NB4 (cell line): ENCODE measurements at places on chromosomes 2 and 18.

DNA sequence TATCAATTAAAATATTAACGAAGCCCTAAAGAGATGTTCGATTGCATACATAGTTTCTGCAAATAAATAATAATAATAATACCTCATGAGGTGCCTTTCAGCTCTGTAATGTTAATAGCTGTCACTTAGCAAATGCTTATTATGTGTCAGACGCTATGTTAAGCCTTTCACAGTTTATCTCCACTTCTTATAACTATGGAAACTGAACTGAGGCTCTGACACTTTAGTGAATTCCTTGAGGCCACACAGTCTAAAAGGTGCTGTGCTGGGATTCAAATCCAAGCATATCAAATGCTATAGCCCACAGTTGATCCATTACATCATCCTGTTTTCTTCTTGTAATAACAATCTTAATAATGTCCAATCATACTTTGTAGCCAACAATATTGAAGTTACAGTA, 1571.5 kb upstream of the NXPH2 start:
- DNase-seq: no peak

- no peak for DNase-seq
Observed at GRCh38 chr2:175737722-175738361, 264.2 kb downstream of the LNPK start.

DNA sequence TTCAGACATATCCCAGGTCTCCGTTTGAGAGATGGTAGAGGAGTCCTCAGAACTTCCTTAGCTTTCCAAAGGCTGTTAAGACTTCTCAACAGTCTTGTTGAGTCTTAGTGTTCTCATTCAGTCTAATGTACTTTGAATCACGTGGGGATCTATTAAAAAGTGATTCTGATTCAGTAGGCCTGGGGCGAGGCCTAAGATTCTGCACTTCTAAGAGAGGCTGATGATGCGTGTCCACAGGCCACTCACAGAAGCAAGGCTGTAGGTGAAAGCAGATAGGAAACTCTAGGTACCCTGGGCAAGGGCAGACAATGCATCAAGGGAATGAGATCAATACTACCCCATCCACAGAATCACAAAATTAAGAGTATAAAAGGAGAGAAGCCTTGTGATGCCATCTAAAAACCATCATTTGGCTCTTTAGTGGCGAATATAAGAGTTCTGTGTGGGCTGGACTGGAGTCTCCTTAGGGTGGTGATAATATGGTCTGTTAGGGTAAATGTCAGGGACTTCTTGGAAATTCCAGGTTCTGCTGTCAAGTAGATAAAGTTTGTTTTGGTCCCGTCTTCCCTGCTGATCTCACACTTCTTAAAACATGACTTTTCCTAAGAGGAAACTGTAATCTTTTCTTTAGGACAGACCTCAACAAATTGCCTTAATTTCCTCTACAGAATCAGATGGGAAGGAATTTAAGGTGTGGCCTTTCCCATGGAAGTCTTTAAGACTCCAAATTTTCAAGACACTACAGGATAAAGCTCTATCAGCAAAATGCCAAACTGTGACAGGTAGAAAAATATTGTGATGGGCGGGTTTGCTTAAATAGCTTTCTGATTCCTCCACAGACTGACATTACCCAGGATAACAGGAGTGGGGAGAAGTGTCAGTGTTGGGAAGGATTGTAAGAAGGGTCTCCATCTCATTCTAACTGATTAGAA, 45.7 kb upstream of the NEMP2 start:
- no peak for DNase-seq

- DNase-seq: no peak
Observed at GRCh38 chr2:140246957-140247356, 1466.8 kb upstream of the NXPH2 start.

GRCh38 chr2:215760091-215760490, 253.3 kb downstream of the MREG start:
- DNase-seq: no peak

GRCh38 chr2:227479865-227480475, 8.0 kb downstream of the AGFG1 start:
- peak; percentile 66 for DNase-seq

DNA sequence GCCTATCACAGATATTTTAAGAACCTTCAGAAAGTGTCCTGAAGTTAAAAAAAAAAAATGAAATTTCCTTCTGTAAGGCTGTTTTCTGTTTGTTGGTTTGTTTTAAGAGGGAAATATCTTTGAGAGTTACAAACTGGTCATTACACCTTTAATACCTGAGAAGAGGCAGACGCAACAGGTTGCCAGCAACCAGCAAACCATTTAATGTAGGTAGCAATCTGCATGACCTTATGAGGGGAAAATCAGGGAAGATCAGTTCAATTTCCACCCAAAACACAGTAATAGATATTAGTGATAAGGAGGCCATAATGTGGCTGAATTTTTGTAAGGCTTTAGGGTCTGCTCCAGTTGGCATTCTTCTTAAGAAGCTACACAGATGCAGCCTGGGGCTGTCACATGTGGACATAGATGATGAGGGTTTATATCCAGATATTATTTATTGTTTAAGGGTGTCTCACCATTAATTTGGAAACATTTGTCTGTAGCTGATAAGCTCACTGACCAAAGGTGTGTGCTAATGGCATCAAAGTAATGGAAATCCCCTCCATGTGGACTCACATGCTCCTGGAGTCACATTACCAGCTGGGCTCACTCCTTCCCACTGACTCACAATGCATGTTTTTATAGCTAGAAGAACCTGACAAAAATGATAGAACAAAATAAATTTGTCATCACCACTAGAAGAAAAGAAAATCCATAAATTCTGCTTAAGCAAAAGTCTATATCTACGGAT, 83.5 kb upstream of the DTNA start:
- no peak for DNase-seq

GRCh38 chr2:234254783-234255521, 204.4 kb downstream of the SPP2 start:
- no peak for DNase-seq

DNA sequence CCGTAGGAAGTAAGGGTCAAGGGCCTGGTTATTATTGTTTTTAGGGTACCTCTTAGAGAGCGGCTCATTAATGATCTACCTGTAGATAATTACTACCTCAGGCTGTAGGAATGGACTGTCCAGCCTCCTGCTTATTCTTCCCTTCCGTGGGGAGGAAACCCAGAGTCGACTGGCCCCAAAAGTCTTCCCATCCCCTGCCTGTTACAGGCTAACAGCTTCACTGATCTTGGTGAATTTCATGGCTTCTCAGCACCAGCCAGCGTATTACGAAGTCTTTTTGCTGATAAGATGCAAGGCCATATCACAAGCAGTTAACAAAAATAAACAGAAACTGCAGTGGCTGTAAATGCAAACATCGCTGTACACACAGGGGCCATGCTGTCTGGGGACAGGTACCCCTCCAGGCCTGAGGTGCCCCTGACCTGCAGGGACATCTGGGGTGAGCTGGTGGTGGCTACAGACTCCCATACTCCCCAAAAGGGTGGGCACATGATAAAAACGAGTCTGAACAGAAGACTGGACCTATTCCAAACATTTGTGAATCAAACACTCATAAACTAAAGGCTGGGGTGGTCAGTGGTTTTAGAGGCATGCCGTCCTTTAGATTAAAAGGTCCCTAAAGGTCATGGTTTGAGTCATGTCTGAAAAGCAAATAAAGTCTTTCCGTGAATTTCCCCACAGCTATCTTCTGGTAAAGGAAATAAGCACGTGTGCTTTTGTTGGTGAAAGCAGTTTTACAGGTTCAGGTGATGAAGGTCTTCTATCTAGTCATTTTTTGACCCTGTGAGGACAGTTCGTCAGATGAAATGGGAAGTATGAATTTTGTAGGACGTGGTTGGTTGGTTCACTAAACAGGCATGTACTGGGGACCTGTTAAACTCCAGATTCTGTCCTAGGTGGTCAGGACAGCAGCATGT, 36.7 kb downstream of the TTC39C start:
- no peak for DNase-seq

DNA sequence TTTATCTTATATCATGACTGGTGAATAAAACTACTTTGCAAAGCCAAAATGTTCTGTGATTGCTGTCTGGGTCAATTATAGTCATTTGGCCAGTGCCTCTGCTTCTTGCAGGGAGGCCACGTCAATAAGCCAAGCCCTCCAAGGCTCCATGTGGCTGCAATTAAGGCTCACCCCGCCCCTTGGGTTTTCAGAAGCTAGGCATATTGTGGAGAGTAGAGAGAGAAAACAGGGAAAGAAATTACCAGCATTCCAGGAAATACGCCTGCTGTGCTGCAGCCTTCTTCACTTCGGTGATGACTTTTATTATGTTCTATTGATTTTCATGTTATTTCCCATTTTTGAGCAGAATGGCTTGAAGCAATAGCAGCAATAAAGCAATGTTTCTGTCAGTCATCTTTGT, 319.7 kb downstream of the SOX11 start:
- no peak for DNase-seq

DNA sequence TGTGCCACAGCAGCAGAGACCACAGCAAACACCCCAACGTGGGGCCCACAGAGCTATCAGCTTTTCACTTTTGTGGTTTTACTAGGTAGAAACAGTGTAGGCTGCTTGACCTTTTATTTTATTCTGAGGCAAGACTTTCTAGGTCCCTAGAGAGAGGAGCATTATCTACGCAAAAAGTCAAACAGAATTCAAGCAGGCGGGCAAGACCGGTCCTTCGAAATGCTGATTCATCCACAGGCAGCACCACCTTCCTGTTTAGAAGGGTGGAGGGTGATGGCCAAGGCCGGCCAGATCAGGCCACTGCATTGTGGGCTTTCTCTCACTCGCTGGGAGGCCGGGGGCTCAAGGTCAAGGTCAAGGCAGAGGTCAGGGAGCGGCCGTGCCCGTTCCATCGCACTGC, 573.0 kb downstream of the GALR1 start:
- peak; percentile 81 for DNase-seq
